ENCODE measurements at places on chromosomes 11 and 22.

GRCh38 chr11:62980133-62980760 is 4.5 kb downstream of the SLC22A6 start:
- no peak for DNase-seq

DNA sequence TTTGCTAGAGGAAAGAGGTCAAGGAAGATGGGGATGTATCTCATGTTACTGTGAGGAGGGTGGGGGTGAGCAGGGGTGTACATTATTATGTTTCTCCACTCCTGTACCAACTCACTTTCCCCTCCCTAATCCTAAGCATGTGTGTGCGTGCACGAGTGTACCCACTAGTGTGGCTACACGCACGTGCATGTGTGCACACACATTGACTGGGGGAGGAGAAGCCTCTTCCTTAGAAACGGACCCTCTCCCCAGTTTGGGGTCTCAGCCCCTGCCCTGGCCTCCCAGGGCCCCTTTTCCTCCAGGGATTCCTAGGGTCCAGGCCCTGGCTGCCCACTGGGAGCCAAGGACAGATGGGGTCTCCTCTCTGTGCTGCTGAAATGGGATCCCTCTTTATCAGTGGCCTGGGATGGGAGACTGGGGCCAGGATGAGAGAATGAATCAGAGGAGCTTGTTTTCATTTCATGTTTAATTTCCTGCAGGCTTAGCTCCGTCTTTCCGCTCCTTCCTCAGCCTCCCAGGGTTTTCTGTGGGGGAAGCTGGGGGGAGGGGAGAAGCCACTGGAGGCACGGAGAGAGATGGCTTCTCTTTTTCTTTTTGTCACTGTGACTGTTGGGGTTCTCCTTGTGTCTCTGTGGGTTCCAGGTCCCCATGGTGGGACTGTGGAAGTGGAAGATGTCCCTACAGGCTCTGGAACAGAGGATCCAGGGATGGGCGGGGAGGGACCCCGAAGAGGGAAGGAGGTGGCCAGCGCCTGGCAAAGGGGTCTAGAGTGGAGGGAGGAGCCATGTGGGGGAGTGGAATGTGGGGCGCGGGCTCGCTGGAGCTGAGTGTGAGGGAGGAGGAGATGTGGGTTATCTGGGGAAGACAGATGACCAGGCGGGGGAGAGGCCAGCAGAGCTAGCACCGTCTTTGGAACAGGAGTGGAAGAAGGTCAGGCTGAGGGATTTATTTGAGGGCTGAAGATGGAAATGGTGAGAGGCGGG is 40.3 kb downstream of the ALX4 start:
- DNase-seq: no peak

- DNase-seq: no peak
Measured at GRCh38 chr22:45702981-45703380, 31.3 kb downstream of the ATXN10 start.

GRCh38 chr11:107711861-107712755 is at the start of gene SLN:
Gene SLN, minus strand, starts transcription at chr11:107712056.
- DNase-seq: no peak

- peak; percentile 49 for DNase-seq
Measured at GRCh38 chr22:19723983-19724827, 866 bp downstream of the GP1BB start.

GRCh38 chr11:31199378-31199777 is 170.2 kb downstream of the DCDC1 start:
- DNase-seq: no peak

DNA sequence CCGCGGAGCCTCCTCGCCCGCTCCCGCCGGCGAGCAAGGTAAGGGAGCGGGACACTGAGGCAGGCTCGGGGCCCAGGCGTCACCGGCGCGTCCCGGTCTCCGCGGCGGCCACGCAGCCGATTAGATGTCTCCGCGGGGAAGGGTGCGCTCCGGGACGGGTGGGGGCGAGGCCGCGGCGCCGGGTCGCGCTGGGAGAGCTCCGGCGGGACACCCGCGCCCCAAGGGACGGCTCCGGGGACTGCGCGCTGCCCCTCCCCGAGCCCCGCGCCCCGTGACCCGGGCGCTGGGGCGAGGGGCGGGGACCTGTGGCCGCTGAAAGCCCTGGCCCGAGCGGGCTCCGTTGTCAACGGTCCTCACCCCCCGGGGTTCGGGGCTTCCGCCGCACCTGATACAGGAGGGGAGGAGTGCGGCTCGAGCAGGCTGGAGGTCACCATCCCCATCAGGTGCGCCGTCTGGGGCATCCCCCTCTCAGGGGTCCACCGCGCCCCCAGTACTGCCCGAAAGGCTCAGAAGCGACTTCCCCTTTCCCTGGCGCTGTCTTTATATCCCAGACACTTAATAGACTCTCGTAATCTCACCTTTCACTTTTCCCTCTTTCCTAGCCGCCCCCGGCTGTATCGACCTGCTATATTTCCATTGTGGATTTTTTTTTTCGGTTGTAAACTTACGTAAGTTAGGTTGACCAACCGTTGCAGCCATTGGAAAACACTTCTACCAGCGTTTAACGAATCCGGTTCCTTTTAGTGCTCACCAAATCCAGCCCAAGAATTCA is 573 bp downstream of the PPFIA1 start:
- DNase-seq: peak; percentile 29

GRCh38 chr11:61650781-61651571 is 29.2 kb upstream of the DAGLA start:
- no peak for DNase-seq

DNA sequence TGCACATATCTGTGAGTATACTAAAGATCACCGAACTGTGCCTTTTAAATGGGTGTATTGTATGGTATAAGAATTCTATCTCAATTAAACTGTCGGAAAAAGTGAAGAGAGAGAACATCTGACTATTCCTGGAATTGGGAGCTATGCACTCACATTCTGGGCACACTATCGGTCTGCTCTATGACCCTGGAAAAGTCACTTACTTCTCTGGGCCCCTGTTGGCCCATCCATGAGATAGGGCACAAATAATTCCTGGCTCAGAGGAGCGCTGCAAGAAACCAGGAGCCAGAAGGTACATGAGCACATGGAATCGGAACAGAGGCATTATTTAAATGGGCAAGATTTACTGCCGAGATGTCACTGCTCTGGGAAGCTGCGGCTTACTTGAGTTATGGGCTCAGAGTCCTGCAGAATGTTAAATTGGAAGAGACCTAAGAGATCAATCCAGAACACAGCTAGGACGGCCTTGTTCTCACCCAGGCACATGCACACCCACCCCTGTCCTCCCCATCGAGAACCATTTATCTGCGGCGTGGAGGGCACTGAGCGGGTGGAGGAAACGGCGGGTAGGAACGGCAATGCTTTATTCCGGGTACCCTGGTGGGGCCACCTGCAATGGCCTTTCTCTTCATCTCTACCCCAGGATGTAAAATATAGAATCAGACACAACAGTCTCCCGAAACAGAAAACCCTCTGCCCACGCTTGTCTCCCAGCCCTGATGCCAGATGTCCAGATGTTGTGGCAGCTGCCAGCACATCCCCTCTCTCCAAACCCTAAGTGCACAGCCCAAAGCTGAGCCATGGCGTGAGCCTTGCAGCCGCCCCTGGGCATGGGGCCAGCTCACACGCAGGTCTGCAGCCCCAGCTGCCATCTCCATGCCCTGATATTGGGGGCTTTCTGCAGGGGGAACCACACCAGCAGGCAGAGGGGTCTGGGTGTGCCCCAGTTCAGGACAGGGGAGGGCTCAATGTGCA is 142.4 kb downstream of the DSCAML1 start:
- DNase-seq: no peak

DNA sequence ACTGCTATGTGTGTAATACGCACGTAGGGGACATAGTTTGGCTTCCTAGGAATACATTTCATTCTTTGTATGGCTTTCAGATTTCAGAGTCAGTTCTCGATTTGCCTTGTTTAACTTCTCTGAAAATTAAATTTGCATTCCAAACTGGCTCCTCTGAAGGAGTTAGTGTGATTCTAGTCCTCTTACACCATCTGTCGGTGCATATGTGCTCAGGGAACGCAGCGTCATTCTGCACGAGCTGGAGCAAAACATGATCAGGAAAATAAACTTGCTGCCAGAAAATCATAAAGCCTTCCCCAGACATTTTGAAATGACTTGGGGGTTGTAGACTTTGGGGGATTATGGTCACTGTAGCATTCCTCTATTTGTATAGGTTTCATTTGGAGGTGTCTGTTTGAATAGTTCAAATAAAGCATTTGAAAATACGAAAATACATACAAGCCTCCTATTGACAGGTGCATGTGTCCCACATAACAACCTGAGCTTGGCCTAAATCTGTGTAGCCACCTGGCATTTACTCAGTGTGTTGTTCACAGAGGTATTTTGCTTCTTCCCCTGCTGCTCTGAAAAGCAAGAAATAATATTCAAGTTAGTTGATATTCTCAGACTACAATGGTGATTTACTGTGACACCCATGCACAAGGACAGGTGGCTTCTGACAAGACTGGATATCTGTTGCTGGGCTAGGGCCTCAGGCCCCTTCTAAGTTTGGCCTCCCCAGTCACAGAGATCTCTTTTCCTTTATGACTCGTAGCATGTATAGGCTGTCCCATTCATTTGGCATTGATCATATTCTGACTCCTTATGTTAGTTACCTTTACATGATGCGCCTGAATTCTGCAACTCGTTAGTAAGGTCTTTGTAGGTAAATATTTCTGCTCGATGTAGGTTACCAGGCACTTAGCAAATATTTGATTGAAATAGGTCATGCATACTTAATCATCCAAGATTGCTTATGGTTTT is 81.6 kb upstream of the SORL1-AS1 start:
- no peak for DNase-seq

- no peak for DNase-seq
Measured at GRCh38 chr11:80061056-80061455, 620.2 kb upstream of the TENM4 start.

DNA sequence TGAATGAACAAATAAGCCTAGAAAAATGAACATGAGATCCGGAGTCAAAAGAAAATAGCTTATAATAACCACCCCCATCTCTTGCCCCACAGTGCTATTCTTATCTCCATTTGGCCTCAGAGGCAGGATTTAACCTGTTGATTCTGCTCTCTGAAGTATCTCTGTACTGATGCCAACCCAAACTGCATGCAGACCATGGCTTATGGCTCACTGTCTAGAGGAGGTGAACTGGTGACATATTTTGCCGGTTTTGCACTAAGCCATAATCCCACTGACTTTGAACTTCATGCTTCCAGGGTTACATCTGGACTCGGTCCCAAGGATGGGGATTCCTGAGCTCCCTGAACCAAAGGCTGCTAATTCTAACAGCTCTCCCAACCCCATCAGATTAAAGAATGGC is 397.1 kb downstream of the TENM4 start:
- DNase-seq: no peak

GRCh38 chr22:29092243-29092642 is 19.4 kb downstream of the KREMEN1 start:
- DNase-seq: no peak

- DNase-seq: no peak
Measured at GRCh38 chr11:102288725-102289083, 28.6 kb upstream of the BIRC3 start.

DNA sequence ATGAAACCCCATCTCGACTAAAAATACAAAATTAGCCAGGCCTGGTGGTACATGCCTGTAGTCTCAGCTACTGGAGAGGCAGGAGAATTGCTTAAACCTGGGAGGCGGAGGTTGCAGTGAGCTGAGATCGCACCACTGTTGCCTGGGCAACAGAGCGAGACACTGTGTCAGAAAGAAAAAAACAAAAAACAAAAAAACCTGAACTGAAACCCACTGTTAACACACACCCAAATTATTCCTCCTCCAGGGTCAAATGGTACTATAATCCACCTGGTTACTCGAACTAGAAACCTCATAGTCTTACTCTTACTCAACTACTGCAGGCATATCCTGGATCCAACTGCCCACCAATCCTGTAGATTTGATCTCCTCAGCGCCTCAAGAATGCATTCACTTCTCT is 35.5 kb downstream of the USP28 start:
- no peak for DNase-seq

DNA sequence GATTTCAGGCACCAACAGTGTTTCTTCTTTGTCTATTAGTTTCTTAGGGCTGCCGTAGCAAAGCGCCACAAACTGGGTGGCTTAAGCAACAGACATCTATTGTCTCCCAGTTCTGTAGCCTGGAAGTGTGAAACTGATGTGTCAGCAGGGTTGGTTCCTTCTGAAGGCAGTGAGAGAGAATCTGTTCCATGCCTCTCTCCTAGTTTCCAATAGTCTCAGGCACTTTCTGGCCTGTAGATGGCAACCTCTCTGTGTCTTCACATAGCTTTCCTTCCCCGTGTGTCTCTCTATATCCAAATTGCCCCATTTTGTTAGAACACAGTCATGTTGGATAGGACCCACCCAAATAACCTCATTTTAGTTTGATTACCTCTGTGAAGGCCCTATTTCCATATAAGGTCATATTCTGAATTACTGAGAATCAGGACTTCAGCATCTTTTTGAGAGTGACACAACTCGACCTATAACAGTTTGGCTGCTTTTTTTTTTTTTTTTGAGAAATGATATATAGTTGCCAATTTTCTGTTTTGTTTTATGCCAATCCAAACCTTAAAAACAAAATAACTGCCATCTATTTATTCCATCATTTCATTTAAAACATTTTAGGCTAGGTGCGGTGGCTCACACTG is 108.2 kb downstream of the SLC36A4 start:
- no peak for DNase-seq

DNA sequence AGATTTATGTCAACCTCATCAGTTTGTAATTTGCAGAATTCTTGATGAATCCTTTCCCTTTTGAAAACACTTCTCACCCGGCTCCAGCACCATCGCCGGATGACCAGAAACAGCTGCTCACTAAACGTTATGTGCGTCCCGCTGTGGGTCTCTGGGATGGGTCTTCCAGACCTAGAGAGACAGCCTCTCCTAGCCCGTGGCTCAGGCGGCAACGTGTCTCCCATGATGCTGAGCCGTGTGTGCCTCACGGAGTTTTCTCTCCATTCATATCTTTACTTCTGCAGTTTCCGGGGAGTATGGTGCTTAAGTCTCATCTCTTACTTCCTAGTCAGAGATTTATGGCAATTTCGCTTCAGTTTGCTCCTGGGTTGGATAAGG is 25.0 kb upstream of the ACR start:
- no peak for DNase-seq

DNA sequence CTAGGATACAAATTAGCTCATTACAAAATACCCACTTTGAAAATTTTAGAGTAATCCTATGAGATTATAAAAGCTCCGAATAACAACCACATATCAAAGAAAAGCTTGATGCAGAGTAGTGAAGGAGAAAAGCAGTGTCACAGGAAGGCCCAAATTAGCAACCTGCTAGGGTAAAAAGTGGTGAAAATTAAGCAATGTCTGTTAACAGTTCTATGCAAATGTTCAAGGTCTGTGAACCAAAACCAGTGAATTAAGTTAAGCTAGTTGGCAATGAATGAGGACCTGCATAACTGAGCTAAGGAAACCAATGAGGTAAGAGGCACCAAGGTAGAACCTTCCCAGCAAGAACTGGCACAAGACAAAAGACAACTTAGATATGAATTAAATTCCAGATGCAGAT is 29.6 kb downstream of the PRDM10 start:
- DNase-seq: no peak

DNA sequence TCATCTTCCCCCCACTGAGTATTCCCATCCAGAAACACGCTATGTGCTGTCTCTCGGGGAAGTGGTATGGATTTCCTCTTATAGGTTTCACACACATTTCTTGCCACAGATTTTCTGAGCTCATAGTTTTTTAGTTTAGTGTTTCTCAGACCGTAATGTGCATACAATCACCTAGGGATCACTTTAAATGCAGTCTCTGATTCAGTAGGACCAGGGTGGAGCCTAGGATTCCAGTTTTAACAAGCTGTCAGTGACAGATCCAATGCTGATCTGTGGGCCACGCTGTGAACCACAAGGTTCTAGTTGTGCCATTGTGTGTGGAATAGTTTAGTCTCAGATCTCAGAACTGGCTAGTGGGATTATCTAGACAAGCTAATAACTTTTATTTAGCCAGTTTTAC is 23.7 kb upstream of the CXCR5 start:
- DNase-seq: no peak

GRCh38 chr11:8928981-8929615 is 3.6 kb downstream of the C11orf16 start:
- no peak for DNase-seq

Measured in stimulated activated CD4-positive, alpha-beta T cell treated with anti-CD3 and anti-CD28 coated beads, Interleukin-4, amount 100 ng/mL, for 48 hours (primary cell).